ENCODE measurements at places on chromosomes 16 and 17. TPM values are rescaled to one million over a fixed set of nuclear protein-coding genes. Genes with fewer than 3 reads are reported as not detected.
A peak's percentile ranks its signal among the peaks of the same experiment; 100 is the strongest.

DNA sequence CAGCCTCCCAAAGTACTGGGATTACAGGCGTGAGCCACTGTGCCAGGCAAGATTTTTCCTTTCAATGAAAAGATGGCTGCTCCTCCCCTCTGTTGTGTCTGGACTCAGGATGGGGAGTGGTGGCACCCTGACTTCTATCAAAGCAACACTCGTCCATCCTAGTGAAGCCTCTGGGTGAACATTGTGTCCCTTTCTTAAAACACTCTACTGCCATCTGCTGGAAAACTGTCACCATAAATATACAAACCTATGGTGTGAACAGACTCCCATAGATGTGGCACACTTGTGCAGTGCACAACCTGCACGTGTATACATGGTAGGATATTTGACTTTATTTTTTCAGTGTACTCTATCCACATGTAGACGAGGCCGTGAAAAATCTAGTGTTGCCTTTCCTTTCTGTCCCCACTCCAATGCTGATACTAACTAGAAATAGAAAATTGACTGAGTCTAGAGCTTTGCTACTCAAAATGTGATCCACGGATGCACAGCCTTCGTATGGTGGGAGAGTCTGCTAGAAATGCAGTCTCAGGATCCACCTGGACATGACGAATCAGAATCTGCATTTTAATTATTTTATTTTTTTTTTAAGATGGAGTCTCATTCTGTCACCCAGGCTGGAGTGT, 55.9 kb upstream of the PLCG2 start:
- no peak overlapping the region for H3K27ac ChIP-seq
- H3K36me3 ChIP-seq, result no peaks in the 10 kb centered on the region
- DNase-seq, result no peak
- H3K4me3 ChIP-seq, result no peak overlapping the region
- H3K27me3 ChIP-seq, result no peaks in the 10 kb centered on the region

DNA sequence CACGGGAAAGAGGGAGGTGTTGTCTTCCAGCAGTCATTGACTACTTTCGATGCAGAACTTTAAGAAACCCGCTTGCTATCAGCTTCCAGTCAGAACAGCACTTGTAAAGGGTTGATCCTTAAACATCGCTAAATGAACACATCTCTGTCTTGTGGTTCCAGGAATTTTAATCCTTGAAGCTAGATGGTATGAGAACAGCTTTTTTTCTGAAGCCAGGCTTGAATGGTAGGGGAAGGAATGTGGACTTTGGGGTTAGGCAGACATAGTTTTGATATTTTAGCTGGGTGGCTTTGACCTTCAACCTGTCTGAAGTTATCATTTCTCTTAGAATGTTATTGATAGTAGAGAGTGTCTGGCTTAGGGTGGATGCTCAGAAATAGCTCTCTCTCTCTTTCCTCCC, 81.1 kb downstream of the RGS9 start:
- DNase-seq, result no peak
- H3K4me3 ChIP-seq, result no peak overlapping the region
- H3K4me1 ChIP-seq, result no peaks in the 10 kb centered on the region
- H3K27me3 ChIP-seq, result no peaks in the 10 kb centered on the region
- H3K36me3 ChIP-seq, result no peaks in the 10 kb centered on the region

RHBDL1 gene
- 0.42 TPM for total RNA-seq

DNA sequence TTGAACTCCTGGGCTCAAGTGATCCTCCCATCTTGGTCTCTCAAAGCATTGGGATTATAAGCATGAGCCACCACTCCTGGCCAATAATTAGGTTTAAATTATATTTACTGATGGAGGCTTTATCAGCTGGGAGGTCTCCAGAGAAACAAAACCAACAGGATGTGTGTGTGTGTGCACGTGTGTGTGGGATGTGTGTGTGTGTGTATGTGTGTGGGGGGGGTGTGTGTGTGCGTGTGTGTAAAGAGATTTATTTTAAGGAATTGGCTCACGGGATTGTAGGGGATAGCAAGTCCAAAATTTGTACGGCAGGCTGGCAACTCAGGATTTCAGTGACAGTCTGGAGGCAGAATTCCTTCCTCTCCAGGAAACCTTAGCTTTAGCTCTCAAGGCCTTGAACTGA, 4.6 kb downstream of the MMP25 start:
- H3K27ac ChIP-seq, result no peak overlapping the region
- peaks cover 11% of the 10 kb centered on the region for H3K4me1 ChIP-seq
- H3K27me3 ChIP-seq, result peaks cover 25% of the 10 kb centered on the region
- DNase-seq, result no peak
- no peaks in the 10 kb centered on the region for H3K36me3 ChIP-seq

- H3K27ac ChIP-seq, result no peak overlapping the region
- H3K4me3 ChIP-seq, result no peak overlapping the region
- DNase-seq, result no peak
These were observed 403 bp upstream of the KRTAP3-1 start for GRCh38 chr17:41009301-41009760.

DNA sequence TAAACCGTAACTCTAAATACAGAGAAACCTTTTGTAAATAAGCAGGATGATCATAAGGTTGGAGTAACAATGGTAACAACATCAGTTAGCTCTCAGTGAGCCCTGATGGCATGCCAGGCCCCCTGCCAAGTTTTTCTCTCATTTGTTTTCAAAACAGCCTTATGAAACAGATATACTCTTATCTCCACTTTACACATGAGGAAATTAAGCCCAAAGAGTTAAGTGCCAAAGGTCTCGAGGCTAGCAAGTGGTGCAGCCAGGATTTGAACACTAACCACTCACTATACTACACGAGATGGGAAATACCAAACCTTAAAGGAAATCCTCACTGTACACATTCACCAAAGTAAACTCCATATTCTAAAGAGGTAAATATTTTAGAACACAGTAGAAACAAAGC, 15.0 kb downstream of the USP31 start:
- no peak overlapping the region for H3K4me3 ChIP-seq
- H3K36me3 ChIP-seq, result no peaks in the 10 kb centered on the region
- peak overlapping the region; percentile 76 for H3K27ac ChIP-seq
- peaks cover 42% of the 10 kb centered on the region for H3K4me1 ChIP-seq
- DNase-seq, result no peak

DNA sequence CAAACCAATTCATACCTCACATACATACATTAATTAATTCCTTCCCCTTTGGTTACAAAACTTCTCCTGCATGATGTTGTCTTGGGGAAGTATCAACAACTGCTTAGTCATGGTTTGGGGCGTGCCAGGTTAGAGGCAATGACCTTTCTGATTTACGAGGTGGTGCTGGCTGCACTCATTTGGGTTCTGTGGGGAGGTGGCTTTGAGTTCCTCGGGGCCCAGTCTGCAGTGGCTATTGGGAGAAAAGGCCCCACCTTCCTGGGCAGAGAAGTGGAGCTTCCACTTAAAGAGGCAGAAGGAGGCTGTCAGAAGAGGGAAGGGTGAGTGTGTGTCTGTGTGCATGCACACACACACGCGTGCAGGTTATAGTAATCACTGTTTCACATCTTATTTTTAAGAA, 10.2 kb upstream of the ETV4 start:
- no peak for DNase-seq
- no peak overlapping the region for H3K27ac ChIP-seq
- H3K4me1 ChIP-seq, result peaks cover 7% of the 10 kb centered on the region
- no peaks in the 10 kb centered on the region for H3K27me3 ChIP-seq
- H3K4me3 ChIP-seq, result no peak overlapping the region

DNA sequence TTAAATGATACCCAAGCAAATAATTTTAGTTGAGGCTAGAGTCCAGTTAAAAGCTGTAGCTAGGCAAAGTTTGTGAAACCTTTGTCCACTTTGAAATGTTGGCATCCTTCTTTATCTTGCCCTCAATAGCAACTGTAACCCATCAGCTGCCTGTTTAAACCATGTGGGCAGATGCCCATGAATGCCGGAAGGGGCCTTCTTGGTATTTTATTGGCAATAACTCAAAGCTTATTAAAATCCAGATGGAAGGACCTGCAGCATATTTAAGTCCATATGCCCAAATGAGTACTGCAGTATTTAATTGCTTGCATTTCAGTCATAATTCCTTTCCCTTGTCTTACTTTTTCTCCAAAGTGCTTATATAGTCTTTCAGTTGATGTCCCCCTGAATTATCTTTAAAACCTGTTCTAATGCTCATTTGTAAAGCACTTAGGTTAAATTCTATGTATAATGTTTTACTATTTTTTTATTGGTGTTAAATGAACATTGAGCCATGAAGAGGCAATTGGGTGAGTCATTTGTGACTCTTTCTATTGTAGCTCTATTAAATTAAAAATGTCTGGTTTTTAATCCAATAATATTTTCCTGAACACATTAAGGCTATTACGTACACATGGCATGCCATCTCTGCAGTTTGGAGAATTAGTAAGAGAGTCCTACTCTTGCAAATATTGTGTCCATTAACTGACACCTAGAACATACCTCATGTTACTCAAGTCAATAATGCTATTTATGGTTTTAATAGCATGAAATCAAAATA, 225.3 kb downstream of the KCNJ2 start:
- DNase-seq, result no peak
- no peak overlapping the region for H3K4me3 ChIP-seq
- H3K27ac ChIP-seq, result no peak overlapping the region
